Activated naive CD4-positive, alpha-beta T cell treated with Interleukin-2 at 50 U/mL for 16 hours (primary cell): ENCODE measurements at places on chromosomes 3 and 15.

DNA sequence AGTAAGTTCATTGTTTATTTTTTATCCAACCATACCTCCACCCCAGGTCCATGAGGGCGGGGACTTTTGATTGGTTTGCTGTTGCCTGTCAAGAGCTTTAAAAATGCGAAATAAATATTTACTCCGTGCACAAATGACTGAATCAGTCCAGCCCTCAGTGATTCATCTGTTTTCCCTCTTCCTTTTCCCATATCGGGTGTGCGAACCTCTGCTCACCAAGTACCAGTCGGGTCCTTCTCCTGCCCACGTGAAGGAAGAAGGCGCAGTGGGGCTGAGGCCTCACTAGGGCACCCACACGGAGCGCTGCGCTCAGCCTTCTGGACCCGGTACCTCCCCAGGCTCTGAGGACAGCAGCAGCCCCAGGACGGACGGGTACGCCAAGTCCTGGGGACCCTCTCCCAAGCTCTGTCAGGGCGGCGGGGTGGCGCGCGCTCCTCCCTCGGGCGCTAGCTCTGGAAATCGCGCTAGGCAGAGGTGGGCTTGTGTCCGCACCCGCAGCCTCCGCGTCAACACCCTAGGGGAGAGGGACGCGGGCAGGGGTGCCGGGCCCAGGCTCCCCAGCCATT is 70.5 kb upstream of the EPHB3 start:
- no peak for DNase-seq

GRCh38 chr3:70094197-70094596 is 94.7 kb downstream of the SAMMSON start:
- DNase-seq, result no peak

- DNase-seq, result no peak
These were observed 6.8 kb upstream of the TMF1 start for GRCh38 chr3:69058947-69059224.

GRCh38 chr15:28955160-28955992 is 69.6 kb downstream of the APBA2 start:
- DNase-seq, result no peak

DNA sequence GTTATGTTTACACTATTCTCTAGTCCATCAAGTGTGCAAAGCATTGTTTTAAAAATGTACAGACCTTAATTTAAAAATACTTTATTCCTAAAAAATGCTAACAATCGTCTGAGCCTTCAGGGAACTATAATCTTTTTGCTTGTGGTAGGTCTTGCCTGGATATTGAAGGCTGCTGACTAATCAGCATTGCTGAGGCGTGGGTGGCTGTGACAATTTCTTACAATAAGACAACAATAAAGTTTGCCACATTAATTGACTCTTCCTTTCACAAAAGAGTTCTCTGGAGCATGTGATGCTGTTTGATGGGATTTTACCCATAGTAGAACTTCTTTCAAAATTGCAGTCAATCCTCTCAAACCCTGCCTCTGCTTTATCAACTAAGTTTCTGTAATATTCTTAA is 384.0 kb upstream of the TGFBR2 start:
- DNase-seq, result no peak

- DNase-seq, result no peak
These were observed 14.6 kb downstream of the ZNF592 start for GRCh38 chr15:84762840-84763572.

DNA sequence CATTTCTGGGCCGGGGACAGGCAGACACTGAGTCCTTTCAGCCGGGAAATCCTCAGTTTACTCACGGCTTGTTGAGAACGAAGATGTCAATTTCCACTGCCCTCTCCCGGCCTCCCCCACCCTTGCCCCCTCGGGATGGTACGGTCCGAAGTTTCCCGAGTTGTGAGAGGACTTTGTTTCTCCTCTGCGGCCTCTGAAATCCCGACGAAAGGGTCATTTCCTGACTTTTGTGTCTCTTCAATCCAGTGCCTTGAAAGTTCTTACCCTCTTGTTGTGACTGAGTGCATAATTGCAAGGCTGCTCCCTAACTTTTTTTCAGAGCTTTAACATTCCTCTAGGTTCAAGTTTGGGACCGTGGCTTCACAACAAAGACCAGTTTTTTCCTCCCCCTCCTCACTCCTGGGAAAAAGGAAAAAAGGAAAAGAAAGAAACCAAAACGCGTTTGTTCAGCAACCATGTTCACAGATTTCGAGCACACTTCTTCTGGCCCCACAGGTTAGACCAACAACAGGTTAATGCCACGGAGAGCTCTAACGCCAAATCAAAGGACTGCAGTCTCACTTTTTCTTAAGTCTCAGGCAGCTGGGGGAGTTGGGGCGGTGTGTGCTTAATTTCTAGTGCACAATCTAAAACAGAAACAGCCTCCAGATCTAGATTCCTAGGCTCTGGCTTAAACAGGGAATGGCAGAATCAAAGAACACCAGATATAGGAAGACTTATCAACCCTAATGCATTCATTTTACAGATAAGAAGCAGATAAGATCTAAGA is 138.9 kb downstream of the TMCO5A start:
- no peak for DNase-seq

GRCh38 chr3:134486577-134487041 is 752 bp downstream of the CEP63 start:
- no peak for DNase-seq

GRCh38 chr3:55296030-55296429 is 191.1 kb downstream of the WNT5A start:
- no peak for DNase-seq

DNA sequence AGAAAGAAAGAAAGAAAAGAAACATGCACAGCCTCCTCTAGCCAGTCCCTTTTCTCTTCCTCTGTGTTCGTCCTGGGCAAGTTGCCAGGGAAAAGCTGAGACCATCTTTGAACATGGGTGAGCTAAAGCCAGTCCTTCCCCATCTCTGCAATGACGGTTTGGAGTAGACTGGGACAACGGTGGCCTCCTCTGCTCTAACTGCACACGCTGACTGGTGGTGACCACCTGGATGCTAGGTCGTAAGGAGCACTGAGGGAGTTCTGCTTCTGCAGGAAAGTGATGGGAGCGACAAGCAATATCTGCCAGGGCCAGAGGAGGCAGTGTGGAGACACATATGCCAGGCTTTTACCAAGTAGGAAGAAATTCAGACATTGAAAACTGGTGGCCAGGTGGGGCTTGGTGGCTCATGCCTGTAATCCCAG is 111.7 kb downstream of the NUP210 start:
- DNase-seq, result peak; percentile 8

DNA sequence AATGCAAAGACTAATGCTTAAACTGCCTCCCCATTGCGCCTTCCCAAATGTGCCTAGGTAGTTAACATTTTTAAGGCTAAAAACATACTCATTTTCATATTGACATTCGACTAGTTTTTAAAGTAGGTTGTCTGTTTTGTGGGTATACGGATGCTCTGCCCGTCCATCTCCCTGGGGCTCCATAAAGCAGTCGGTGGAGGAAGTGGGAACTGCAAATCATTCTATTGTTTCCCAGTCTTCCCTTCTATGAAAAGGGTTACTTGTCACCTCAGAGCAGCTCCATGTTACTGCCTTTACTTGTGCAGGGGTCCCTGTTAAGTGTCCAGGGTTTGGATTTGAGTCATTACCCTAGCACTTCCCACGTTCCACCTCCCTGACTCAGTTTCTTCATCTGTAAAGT is 10.9 kb downstream of the CHCHD6 start:
- no peak for DNase-seq

- no peak for DNase-seq
These were observed 165.1 kb upstream of the ATP10A start for GRCh38 chr15:26028086-26028740.

DNA sequence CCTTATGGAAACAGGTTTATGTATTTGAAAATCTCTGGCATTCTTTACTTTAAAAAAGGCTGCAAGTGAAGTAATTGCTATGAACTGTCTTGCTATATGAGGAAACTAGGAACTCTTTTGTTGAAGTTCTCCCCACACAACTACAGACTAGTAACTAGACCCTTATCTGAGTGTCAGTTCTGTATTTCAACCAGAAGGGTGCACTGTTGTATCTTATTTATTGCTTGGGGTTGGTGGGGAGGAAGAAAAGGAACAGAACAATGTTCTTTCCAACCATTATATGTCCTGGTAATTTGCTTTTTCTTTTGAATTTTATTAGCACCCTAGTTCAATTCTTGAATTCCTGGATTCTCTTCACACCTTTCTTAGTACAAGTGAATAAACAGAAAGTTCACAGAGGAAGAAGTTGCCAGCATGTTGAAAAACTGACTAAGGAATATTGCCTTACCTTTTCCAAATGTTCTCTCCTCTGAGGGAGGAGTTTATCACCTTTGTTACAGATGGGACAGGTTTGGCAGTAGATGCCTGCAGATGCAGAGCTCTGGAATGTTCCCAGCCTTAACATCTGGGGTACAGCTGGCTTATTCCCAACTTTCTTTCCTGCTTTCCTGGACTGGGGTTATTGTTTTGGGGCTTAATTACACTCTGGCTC is 162.4 kb upstream of the CFAP20DC start:
- DNase-seq, result no peak

GRCh38 chr3:123021996-123022510 is 5.5 kb downstream of the SEMA5B start:
- DNase-seq, result no peak

- no peak for DNase-seq
These were observed 51.3 kb downstream of the NUP210 start for GRCh38 chr3:13368834-13369233.

GRCh38 chr3:138946663-138947494 is at the start of the genes FOXL2 and FOXL2NB:
TSS of gene FOXL2 (minus strand) at chr3:138947137. CDS start at chr3:138946722, 415 bp downstream.
TSS of gene FOXL2NB (plus strand) at chr3:138947217. CDS start at chr3:138947365, 148 bp downstream.
- peak; percentile 33 for DNase-seq

DNA sequence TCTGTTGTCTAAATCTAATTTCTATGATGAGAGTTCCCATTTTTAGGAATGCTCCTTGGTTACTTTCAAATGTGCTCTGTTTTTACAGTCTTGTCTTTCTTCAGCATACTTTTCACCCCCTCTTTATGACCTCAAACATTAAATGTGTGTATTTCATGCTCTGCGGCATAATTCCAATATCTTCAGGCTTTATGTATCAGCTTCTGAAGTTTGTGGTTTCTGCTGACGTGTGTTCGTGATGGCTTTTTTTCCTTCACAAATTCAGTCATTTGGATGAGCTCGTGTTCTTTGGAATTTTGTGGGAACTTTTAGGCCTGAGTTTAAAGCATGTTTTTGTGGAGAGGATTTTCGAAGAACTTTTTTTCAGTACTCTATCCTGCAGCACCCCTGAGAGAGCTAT is 97.7 kb upstream of the CHRNA7 start:
- no peak for DNase-seq

DNA sequence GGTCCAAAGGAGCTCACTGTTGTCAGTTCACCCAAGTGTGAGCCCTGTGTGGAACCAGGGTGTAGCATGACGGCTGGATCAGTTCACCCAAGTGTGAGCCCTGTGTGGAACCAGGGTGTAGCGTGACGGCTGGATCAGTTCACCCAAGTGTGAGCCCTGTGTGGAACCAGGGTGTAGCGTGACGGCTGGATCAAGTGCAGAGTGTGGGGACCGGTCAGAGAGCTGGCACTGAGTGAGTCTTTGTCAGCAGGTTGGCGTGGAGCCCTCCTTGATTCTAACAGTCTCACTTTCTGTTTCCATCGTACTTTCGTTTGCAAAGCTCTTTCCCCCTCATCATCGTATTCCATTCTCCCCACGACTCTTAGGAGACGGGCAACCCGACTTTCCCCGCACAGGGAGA is 57.9 kb upstream of the DLG1 start:
- DNase-seq, result no peak

DNA sequence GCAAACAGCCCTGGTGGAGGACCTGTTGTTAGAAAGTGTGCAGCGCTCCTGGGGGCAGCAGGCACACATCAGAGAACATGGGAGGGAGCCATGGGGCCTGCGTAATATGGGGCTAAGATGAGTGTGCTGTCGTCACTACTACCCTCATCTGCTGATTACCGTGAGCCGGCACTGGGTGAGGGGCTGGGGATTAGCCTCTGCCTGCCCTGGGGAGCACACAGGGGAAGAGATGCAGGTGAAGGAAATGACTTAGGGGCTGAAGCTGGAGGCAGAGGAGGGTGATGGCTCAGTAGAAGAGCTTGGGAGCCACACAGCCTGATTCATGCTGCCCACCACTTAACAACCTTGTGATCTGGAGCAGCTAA is 33.6 kb upstream of the LINGO1 start:
- DNase-seq, result no peak
